Left ventricle myocardium superior (tissue), 1 donor: ENCODE measurements at places on chromosomes 3 and 15. TPM values are rescaled to one million over a fixed set of nuclear protein-coding genes. Genes with fewer than 3 reads are reported as not detected.

The DET1 gene
- total RNA-seq, result 7.6 TPM

The GOLGA6L10 gene
- total RNA-seq, result 0.07 TPM

The CCR1 gene
- 2.4 TPM for total RNA-seq

The HIGD2B gene
- total RNA-seq, result not detected

The CCR4 gene
- total RNA-seq, result not detected

The CILP gene
- total RNA-seq, result 7.8 TPM

GRCh38 chr15:68783226-68784058 lies 37.3 kb downstream of the ANP32A start:
- DNase-seq, result peak; percentile 63

DNA sequence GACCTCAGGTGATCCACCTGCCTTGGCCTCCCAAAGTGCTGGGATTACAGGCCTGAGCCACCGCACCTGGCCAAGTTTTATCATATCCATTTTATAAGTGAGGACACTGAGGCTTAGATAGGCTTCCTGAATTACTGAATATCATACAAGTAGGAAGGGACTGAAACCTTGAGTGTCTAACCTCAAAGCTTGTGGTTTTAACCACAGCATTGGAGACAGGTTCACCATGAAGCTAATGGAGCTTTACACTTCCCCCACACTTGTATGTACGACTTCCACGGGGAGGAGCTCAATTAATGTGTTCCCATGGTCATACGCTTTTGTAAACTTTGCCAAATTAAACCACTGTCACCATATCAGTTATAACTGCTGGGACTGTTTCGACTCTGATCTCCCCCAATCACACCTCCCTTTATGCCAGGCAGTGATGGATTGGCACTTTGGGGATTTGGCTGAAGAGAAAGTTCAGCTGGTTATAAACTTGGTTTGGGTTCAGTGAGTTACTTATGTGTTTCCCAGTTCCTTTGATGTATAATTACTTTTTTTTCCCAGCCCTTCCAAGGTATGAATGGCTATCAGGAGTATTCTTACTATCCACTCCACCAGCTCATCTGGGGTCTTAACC lies 38.4 kb upstream of the MEIS2 start:
- DNase-seq, result no peak

DNA sequence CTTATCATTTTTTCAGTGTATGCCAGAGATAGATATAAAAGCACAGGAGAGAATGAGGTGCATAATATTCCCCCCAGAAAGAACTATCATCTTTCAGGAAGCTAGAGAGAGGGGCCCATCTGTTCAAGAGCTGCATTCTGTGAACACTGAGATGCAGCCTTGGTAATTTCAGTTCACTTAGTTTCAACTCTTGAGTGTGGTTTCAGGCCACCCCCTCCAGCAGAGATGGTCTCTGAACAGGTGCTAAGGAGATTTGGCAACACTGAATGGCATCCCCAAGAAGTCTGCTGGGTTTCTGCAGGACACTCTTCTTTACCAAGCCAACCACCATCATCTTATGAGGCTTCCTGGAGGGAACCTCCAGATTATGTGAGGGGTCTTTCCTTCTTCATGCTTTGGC lies 30.4 kb upstream of the LIMD1 start:
- DNase-seq, result no peak

- DNase-seq, result no peak
These were observed 179.4 kb downstream of the GBE1 start for GRCh38 chr3:81581966-81582599.

GRCh38 chr3:151169262-151169947 lies 33.6 kb downstream of the GPR171 start:
- DNase-seq, result peak; percentile 31

DNA sequence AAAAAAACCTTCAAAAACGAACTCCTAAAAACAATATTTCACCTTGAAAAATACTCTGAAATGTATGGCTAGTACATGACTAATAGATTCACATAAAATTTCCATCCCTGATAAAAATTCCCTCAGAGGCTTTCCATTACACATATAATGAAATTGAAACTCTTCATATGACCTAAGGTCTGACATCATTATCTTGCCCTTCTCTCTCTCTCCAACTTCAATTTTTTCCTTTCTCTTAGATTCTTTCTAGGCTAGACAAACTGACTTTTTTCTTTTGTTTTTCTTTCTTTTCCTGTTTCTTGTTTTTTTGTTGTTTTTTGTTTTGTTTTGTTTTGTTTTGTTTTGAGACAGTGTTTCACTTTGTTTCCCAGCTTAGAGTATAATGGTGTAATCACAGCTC lies 1220.5 kb downstream of the ROBO2 start:
- DNase-seq, result no peak

DNA sequence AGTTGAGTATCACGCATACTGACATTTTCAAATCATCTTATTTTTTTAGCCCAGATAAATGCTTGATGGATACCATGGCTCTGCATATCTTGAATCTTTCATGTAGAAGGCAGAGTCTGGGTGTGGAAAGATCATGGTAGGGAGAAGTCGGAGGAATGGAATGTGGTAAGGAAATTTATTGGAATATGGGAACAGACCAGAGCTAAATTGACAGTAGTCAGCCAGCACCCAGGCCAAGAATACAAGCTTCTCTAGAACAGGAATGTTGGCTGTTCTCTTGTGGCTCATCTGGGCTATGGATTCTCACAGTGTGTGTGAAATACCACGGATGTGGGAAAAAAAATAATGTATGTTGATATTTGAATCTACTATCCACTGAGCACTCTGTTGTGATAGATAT lies 305.7 kb upstream of the COL8A1 start:
- DNase-seq, result no peak

- peak; percentile 74 for DNase-seq
These were observed 39.0 kb upstream of the SLC25A26 start for GRCh38 chr3:66181764-66182163.

DNA sequence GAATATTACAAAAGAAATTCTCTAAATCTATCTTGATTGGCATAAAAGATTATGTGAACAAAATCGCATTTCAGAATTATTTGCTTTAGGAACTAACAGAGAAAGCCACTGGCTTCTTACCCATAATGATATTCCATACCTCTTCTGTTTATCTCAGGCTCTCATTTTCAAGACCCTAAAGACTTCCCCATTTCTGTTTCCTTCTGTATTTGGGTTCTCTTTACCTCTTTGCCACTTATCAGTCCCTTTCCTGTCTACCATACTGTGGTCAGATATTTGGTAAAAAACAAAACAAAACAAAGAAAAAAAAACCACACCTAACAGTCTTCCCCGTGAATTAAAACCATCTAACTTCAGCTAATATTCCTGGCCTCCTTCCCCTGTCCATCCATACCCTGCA lies 108.5 kb downstream of the LRRC28 start:
- no peak for DNase-seq

DNA sequence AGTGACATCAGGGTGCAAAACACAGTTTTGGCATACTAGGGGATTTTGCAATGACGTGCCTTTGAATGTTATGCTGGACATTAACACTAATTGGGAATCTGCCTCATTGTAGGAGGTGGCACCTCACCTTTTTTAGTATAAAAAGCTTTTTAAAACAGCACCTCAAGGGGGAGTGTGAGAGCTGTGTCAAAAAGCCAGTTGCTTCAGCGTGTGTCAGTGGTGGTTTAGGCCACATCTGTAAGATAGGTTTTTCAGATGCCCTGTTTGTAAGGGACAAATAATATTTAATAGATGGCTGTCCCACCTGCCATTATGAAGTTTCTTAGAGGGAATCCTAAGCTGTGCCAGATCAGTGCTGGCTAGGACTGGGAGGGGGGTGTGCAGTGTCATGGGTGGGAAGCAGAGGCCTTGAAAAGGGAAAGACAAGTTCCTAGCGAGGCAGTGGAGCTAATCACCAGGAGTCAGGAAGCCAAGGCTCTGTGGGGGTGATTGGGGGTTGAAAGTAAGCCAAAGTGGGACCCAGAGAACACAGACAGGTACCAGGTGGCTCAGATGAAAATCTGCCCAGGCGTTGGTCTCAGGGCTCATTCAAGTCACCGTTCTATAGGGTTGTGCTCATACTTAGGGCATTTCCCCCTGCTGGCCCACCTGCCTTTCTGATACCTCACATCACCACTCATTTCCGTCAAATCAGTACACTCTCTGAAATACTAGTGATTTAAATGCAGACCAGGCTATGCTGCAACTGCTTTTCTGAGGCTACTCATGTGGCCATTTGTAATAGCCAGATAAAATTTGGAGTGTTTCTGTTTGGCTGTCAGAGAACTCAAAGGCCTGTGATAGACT lies 120.5 kb downstream of the BBX start:
- DNase-seq, result no peak

GRCh38 chr3:74281705-74282104 lies 332.8 kb downstream of the CNTN3 start:
- DNase-seq, result no peak
